ENCODE measurements at places on chromosomes 6 and 20.

- DNase-seq = no peak
Observed at GRCh38 chr6:132734694-132735236, 20.9 kb upstream of the VNN1 start.

DNA sequence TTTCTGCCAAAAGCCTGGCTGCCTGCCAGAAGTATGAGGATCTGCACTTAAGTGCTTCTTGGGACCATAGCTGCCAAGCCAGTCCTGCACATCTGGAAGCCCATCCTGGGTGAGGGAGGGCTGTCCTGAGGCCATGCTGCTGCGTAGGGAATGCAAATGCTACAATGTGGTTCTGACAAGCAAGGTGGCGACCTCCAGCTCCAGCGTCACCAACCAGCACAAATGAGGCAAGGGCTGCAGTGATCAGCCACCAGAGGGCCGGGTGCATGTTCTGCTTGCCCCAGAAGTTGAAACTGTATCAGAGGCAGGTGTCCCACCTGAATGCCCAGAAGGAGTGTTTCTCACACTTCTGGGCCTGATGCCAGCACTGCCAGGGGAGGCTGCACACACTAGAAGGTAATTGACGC is 99.1 kb upstream of the KCNQ5 start:
- DNase-seq = no peak

- no peak for DNase-seq
Observed at GRCh38 chr6:6046716-6047115, 40.0 kb upstream of the NRN1 start.

- DNase-seq = no peak
Observed at GRCh38 chr20:53857723-53858236, 212.6 kb downstream of the BCAS1 start.

- no peak for DNase-seq
Observed at GRCh38 chr20:36454698-36455427, 86.5 kb upstream of the MYL9 start.

GRCh38 chr6:38714239-38715015 is 684 bp upstream of the DNAH8 start:
- no peak for DNase-seq

GRCh38 chr20:51461306-51461705 is 81.2 kb downstream of the NFATC2 start:
- no peak for DNase-seq

GRCh38 chr6:168061269-168062210 is 17.5 kb downstream of the FRMD1 start:
- DNase-seq = no peak

DNA sequence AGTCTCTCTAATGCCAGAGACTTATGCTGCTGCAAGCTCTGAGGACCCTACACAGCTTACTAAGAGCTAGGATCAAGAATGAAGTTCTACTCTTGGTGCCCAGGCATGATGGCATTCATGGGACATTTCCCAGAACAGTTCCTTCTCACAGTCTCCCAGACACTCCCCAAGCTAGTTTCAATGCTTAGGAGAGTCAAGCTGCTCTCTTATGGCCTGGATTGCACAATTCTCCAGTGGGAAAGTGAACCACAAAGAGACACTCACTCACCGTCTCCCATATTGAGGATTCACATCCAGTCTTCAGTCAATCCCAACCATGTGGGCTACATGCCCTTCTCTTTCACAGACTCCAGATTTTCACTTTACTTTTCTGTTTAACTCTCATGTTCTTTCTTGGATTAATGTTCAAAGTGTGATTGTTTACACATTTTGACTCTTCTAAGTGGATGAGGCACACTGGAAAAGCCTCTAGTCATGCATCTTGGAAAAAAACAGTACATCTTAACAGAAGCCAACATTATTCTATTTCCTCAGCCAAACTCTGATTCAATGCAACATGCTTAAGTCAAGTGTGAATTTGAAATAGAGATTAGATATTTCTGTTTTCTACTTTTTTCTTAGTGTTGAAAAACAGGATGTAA is 447.8 kb upstream of the BTBD3 start:
- no peak for DNase-seq

GRCh38 chr6:36838896-36839748 is at the start of gene CPNE5:
CPNE5 (minus strand) TSS chr6:36839444; CDS start chr6:36839377, 67 bp downstream.
- DNase-seq = no peak

- DNase-seq = no peak
Observed at GRCh38 chr6:95175927-95176675, 401.2 kb upstream of the MANEA start.

GRCh38 chr6:168118935-168119334 is 39.9 kb upstream of the FRMD1 start:
- peak; percentile 32 for DNase-seq

DNA sequence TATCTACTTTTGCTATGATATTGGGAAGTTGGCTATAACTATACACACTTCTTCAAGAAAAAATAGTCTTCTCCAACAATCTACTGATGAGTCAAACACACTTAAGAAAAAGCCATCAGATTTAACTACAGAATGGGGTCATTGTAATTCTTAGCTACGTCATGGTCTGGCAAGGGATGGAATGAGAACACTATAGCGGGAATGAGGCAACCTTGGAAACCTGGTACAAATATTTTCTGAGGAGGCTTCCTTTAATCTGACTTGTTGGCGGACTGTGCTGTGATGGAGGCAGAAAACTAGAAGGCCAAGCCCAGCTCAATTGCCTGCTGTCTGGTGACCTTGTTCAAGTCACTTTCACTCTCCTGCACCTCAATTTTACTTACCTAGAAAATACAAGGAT is 586.8 kb upstream of the JAG1 start:
- DNase-seq = no peak

- DNase-seq = no peak
Observed at GRCh38 chr20:7856756-7857155, 83.5 kb downstream of the HAO1 start.

- DNase-seq = no peak
Observed at GRCh38 chr6:167290786-167291622, at the start of gene UNC93A. UNC93A (plus strand) TSS chr6:167291315; CDS start chr6:167291490, 175 bp downstream.

- DNase-seq = no peak
Observed at GRCh38 chr6:8177721-8178120, 75.4 kb upstream of the EEF1E1 start.

DNA sequence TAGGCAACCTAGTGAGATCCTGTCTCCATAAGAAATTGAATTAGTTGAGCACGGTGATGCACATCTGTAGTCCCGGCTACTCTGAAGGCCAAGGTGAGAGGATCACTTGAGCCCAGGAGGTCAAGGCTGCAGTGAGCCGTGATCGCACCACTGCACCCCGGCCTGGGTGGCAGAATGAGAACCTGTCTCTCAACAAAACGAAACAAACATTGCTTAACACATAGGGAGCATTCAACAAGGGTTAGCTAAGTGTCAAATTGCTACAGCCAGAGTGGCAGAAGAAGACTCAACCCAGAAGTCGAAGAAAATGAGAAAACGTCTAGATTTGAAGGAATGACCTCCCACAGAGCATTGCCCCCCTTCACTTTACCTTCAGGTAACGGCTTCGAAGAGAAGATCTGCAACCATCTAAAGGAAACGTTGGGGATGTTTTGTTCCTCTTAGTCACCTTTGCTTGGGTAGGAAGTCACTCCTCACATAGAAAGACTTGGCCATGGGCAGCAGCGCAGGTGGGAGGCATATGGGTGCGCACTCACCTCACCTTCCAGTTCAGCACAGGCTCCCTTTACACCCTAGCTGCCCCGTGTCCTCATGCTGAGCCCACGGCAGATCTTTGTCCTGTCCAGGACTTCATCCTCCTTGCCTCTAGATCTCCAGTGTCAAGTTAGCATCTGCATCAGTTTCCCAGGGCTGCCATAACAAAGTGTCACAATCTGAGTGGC is 63.7 kb upstream of the SHLD1 start:
- no peak for DNase-seq

- no peak for DNase-seq
Observed at GRCh38 chr20:50671626-50672025, 19.7 kb downstream of the RIPOR3 start.

GRCh38 chr6:110013386-110013785 is 35.3 kb downstream of the GPR6 start:
- DNase-seq = no peak

DNA sequence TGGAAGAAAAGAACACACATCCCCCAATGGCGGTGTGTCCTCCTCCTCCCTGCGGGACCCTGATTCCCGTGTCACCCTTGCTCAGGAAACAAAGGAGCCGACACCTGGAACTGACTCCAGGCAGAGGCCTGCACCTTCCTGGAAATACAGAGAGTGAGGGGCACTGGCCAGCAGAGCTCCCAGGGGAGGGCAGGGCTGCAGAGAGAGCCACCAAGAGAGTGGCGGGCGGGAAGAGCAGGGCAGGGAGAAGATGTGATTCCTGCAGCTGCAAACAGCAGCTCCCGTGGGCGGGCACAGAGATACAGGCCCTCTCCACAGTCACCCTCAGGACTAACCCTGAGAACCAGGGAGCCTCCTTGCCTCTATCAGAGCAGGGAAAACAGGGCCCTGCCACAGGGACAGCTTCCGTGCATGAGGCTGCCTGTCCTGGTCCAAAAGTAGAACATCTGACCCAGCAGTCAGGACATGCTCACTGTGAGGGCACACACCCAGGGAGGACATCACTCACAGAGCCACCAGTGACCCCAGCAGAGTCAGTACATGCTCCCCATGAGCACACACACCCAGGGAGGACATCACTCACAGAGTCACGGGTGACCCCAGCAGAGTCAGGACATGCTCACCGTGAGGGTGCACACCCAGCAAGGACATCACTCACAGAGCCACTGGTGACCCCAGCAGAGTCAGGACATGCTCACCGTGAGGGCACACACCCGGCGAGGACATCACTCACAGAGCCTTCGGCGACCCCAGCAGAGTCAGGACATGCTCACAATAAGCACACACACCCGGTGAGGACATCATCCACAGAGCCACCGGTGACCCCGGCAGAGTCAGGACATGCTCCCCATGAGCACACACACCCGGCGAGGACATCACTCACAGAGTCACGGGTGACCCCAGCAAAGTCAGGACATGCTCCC is 193.1 kb downstream of the DLL1 start:
- peak; percentile 42 for DNase-seq

DNA sequence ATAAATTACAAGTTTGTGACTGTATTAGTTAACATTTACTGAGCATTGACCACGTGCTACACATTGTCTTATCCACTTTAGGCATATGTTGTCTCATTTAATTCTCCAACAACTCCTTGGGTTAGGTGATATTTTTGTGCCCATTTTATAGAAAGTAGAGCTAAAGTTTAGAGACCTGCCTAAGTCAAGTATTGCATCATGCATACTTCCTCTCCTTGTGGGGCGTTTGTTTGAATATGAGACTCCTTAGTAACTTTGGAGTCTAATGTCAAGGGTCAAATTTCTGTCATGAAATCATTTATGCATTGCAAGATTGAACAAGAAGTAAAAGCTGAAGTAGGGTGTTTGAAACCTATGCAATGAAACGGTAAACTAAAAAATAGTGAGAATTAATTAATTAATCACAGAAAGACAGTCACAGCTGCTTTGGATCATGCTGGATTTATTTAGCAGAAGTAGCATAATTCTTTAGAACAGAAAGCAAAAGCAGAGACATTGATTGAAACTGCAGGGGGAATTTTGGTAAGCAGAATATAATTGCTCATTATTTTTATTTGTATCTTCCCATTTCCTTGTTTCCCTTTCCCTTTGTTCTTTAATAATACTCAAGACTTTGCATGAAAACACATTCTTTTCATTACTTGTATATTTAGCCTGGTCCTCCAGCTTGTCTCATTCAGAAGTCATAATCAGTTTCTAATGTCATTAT is 1374.4 kb upstream of the GJE1 start:
- DNase-seq = no peak

GRCh38 chr6:16901306-16901705 is 140.0 kb upstream of the ATXN1 start:
- DNase-seq = no peak

DNA sequence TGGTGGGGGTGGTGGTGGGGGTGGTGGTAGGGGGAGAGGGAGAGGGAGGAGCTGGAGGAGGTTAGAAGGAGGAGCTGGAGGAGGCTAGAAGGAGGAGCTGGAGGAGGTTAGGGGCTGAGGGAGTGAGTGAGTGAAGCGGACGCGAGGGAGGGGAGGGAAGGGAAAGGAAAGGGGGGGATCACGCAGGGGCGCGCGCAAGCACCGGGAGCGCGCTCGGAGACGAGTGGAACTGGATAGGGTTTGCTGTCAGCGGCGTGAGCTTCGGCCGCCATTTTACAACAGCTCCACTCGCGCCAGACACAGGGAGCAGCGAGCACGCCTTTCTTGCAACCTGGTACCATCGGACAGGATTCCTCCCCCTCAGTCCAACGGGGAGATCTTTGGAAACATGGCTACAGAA is 90.5 kb upstream of the FERMT1 start:
- no peak for DNase-seq

DNA sequence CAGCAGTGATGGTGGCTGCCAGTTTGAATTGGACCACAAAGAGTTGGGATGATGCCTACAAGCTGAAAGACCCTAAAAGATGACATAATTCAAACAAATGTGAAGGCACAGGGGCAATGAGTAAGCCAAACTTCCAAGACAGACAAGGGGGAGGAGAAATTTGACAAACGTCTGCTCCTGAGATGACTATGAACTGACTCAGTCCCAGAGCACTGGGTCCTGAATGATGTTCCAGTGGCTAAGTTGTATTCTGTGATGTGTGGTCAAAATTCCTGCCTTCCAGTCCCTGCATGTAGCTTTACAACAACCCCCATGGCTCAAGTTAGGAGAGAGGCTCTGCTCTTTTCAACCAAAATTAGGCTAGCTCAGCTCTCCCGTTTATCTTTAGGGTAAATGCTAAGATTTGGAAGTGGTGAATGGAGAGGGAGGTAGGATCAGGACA is 86.1 kb upstream of the SIRPA start:
- no peak for DNase-seq

DNA sequence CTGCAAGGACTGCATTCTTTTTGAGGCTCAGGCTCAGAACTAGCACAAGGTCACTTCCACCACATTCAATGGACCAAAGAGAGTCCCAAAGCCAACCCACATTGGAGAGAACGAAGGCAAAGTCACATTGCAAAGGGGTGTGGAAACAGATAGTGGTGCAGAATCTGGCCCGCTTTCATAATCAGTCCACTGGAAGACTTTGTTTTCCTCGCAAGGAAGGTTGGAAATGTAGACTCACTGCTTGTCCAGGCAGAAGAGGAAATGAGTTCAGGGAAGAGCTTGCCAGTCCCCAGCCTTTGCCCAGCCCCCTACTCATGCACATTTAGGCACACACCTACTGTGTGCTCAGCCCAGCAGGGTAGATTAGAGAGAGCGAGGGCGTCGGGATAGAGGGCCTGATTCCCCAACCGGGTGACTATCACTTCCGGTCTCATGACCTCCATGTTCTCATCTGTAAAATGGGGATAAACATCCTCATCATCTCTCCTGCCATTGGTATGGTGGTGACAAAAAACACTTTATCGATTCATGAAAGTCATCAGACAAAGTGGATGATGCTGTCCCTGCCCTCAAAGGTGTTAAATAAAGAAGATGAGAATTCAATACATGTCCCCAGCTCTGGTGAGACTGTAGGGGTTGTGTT is 24.3 kb upstream of the CCN5 start:
- no peak for DNase-seq

Data from natural killer cell treated with Interleukin-12 subunit alpha and Interleukin-12 subunit beta and Interleukin-15 and Interleukin-18, amount 100 ng/mL, for 72 hours (primary cell).